ENCODE measurements at places on chromosomes 1 and 21.

GRCh38 chr1:68231627-68232288, 565 bp downstream of the WLS start:
- DNase-seq = no peak

- DNase-seq = no peak
Observed at GRCh38 chr1:225815526-225816178, 5.7 kb downstream of the EPHX1 start.

GRCh38 chr1:64488862-64489261, 18.9 kb downstream of the CACHD1 start:
- no peak for DNase-seq

- no peak for DNase-seq
Observed at GRCh38 chr1:207088161-207088560, 499 bp upstream of the C4BPB start.

DNA sequence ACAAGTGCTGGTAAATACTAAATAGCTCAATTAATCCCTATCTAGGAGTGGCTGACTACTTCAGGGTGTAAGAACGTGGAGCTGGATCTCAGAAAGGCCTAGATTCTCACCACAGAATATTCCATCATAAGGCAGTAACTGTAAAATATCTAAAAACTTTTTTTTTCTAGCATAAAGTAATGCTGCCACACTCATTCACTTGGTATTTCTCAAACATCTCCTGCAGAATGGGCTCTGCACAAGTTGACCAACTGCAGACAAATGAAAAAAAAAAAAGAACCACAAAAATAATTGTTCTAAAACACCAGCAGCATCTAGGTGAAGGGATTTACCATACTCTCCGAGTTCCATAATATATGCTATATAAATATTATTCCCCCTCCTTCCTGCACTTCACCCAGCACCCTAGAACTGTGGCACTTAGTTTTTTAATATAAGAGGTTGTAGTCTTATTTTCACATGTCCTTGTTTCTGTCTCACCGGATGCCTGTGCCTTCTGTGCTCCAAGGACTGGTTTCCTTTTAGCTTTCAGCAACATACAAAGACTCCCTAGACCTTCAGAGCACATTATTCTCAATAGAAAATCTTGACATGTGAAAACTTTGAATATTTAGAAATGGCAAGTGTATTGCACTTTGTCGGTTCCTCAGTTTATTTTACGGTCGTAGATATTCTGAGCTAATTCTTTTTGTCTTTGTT, 8.9 kb downstream of the VSIG8 start:
- no peak for DNase-seq

DNA sequence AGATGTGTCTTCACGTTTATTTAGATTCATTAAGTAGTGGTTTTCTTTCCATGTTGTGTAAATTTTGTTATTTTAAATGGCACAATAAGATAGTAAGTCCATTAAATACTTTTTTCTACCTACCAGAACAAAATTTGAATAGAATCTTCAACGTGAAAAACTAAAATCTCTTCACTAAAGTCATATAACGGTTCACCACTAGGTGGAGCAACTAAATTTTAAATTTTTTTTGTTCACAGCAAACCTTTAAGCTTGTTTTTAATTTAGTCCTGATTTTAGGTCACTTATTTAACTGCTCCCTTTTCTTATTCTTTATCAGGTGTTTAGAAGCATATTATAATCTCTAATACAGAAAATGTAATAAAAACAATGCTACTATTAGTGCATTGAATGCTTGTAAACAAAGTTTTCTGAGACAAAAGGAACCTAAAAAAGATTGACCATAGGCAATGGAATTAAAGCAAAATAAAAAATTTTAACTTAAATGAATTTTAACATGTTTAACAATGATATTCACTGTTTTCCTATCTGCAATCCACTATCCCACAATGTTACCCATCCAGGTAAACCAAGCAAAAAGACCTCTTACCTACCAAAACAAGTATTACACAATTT, 28.3 kb upstream of the PKN2 start:
- no peak for DNase-seq

DNA sequence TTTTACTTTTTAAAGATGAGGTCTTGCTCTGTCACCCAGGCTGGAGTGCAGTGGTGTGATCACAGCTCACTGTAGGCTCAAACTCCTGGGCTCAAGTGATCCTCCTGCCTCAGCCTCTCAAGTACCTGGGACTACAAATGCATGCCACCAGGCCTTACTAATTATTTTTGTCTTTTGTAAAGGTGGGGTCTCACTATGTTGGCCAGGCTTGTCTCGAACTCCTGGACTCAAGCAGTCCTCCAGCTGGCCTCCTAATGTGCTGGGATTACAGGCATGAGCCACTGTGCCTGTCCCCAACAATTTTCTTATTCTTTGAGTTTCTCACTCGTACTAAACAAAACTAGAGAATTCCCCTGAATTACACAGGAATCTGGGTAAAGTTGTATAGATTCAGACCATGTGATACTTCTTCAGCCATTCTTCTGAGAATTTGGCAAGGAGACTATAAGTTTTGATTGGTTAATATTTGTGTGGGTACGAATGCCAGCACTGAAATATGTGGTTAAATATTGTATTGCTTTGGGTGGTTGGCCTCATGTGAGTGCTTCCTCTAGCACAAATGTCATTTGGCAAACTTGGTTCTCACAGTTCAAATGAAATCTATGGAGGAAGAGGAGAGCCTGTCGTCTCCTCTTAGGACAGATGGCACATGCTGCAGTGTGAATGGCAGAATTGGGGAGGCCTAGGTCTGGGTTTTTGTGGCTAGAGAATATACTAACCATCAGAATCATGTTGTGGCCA, 104.9 kb downstream of the RUNX1 start:
- DNase-seq = no peak

DNA sequence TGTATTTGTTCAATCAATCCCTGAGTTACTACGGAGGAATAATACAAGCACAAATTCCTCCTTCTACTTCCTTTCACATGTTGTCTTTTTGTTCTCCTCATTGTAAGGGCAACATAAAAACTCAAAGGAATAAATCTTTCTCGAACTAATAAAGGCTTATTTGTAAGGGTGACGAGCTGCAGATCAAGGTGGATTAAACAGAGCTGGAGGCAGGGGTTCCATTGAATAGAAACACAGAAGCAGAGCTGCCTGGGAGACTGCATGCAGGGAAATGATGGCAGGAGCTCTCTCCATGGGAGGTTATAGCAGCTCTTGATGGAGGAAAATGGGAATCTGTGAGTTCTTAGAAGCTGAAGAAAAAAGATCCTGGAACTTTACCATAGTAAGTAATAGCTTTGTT, 160.2 kb downstream of the CYYR1 start:
- DNase-seq = no peak

DNA sequence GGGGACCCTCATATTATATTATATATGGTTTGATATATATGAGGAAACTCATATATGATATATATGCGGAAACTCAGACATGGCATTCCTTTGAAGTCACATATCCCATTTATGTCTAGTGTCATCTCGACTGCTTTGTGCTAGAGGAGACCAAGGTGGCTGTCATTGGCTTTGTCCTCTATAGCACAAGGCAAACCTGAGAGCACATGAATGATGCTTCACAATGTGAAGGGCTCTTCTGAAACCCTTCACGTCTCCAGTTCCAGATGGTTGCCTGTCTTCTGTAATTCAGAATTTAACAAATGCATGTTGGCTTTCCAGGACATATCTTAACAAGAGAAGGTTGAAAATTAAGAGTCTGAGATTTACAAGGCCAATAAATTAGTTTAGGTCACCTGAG, 303.6 kb downstream of the BARHL2 start:
- no peak for DNase-seq

GRCh38 chr1:176566004-176566975, 103.3 kb downstream of the PAPPA2 start:
- no peak for DNase-seq

DNA sequence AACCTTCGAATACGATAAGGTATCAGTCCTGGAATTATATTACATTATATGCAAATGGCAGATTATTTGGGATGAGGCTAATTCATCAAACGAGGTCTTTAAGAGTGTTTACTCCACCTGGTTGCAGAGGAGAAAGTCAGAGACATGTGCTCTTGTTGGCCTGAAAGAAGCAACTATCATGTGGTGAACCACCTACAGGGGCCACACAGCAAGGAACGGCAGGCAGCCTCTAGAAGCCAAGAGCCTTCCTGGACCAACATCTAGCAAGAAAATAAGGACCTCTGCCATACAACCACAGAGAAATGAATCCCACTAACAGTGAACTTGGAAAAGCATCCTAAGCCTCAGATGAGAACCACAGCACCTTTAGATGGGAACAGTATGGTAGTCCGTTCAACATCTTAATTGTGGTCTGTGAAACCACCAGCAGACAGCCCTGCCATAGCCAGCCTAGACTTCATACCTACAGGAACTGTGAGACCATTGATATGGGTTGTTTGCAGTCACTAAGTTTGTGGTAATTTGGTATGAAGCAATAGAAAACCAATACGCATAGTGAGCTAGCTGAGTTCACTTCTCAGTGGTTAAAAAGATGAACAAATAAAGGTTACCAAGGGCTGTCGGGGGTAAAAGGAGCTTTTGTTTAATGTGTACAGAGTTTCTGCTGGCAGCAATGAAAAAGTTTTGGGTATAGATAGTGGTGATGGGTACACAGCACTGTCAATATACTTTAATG, 345.7 kb upstream of the RUNX1 start:
- no peak for DNase-seq

GRCh38 chr1:188402986-188403385, 1574.2 kb downstream of the PLA2G4A start:
- no peak for DNase-seq

GRCh38 chr1:209038316-209038715, 545.2 kb upstream of the CAMK1G start:
- no peak for DNase-seq

- DNase-seq = no peak
Observed at GRCh38 chr1:227453631-227454355, 109.6 kb upstream of the ZNF678 start.

GRCh38 chr1:32104127-32104526, 3.7 kb upstream of the KPNA6 start:
- DNase-seq = no peak

DNA sequence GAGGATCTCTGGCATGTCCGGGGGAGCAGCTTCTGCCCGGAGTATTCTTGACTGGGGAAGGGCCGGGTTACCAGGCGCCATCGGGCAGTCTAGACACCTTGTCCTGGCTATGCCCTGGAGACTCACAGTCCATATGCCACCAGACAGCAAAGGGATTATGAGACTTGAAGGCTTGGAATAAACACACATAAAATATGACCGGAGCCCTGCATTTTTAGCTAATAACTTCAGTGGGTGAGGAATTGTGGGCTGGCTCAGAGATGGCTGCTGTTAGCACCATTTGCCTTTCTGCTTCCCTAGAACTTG, 15.5 kb downstream of the NTPCR start:
- no peak for DNase-seq

GRCh38 chr1:165218731-165219130, 137.8 kb downstream of the LMX1A start:
- no peak for DNase-seq

DNA sequence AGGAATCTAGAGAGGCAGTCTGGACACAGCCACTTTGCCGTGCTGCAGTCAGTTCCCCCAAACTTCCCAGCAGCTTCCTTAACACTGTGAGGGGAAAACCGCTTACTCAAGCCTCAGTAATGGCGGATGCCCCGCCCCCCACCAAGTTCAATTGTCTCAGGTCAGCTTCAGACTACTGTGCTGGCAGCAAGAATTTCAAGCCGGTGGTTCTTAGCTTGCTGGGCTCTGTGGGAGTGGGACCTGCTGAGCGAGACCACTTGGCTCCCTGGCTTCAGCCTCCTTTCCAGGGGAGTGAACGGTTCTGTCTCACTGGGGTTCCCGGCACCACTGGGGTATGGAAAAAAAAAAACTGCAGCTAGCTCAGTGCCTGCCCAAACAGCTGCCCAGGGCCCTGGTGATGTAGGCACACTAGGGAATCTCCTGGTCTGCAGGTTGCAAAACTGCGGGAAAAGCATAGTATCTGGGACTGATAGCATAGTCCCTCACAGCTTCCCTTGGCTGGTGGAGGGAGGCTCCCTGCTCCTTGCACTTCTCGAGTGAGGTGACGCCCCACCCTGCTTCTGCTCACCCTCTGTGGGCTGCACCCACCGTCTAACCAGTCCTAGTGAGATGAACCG, 23.7 kb upstream of the HFM1 start:
- DNase-seq = no peak

Measured in activated CD8-positive, alpha-beta memory T cell treated with anti-CD3 and anti-CD28 coated beads for 1 hour (primary cell).